Osteoblast (primary cell): ENCODE measurements at places on chromosomes 12 and 14. TPM values are rescaled to one million over a fixed set of nuclear protein-coding genes. Genes with fewer than 3 reads are reported as not detected.

- peak overlapping the region; percentile 65 for H3K27ac ChIP-seq
- peak overlapping the region; percentile 98 for H3K4me3 ChIP-seq
- peaks cover 17% of the 10 kb centered on the region for H3K4me1 ChIP-seq
- no peaks in the 10 kb centered on the region for H3K27me3 ChIP-seq
Measured at GRCh38 chr12:104063712-104064030, 660 bp upstream of the HCFC2 start.

Gene NANOG
- total RNA-seq, result under 0.01 TPM in 1 of 2 replicates, not detected in the other

DNA sequence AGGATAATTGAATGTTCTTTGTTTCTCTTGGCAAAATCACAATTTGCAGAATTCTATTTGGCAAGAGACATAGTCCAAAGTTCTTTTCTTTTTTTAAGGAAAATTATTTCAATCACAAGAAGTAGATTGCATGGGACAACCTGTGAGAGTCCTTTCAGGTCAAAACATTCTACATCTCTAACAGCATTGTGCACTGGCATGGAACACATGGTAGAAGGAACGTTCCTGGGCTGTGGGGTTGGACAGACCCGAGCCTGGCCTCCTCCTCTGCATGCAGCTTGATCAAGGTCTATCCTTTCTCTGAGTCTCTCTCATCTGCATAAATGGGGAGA lies 88.6 kb upstream of the CPSF6 start:
- no peak overlapping the region for H3K27ac ChIP-seq
- no peak overlapping the region for H3K4me3 ChIP-seq
- H3K4me1 ChIP-seq, result no peaks in the 10 kb centered on the region
- no peak for DNase-seq

Gene NR1H4
- not detected in 2 replicates for total RNA-seq

Gene AHSA1
- total RNA-seq, result 60.4 and 67.0 TPM in 2 replicates

Gene C2CD5
- total RNA-seq, result 22.1 and 25.0 TPM in 2 replicates

DNA sequence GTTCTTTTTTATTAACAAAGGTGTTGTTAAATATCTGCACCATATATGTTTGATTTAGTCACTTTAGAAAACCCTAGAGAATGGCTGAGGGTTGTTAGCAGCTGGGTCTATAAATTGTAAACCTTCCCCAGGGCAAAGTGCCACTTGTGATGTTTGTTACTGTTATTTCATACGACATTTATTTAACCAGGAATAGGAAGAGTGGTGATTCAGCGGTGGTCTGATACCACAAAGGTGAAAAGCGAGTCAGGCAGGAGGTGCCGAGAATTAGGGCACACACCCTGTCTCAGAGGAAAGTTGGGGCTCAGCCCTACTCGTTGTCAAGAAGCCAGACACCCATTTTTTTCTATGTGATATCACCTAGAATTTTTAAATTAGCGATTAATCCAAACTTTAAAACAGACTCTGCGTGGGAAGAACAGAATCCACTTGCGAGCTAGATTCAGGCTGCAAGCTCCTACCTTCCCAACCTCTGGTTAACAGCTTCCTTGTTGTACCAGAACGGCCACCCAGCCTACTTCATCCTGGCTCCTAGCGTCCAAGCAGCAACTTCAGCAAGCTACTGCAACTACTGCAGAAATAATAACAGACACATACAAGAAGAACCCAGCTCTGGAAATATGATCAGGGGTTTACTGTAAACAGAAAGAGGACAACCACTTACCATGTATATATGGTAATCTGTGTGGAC lies 126.7 kb downstream of the TMEM132D start:
- no peak for DNase-seq
- H3K4me3 ChIP-seq, result no peak overlapping the region
- no peaks in the 10 kb centered on the region for H3K27me3 ChIP-seq
- H3K36me3 ChIP-seq, result no peaks in the 10 kb centered on the region

Gene RERG
- total RNA-seq, result 0.29 TPM in 1 of 2 replicates, not detected in the other

DNA sequence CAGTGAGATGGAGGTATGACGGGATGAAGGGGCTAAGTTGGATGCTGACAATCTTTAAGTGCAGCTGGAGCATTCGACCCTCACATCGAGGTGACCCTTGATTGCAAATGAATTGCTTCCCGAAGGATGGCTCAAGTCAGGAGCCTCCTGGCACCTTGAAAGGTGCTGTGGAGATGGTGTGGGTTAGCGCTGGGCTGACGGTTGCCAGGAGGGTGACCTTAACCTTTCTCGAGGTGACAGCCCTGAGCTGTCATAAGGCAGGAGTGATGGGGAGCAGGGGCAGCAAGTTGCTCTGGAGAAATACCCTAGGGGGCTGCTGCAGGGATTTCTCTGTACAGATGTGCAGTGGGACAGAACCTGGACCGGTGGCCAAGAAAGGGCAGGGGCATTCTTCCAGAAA lies 122.8 kb downstream of the CRACR2A start:
- peaks cover 4% of the 10 kb centered on the region for H3K4me1 ChIP-seq
- H3K27me3 ChIP-seq, result no peaks in the 10 kb centered on the region
- no peak overlapping the region for H3K4me3 ChIP-seq
- no peak for DNase-seq
